Effector memory CD8-positive, alpha-beta T cell (primary cell): ENCODE measurements at places on chromosomes 7 and 10.

GRCh38 chr7:6128205-6128604 is 97.0 kb downstream of the ANKRD61 start:
- no peak for DNase-seq

GRCh38 chr10:35827783-35828182 is 185.7 kb upstream of the FZD8 start:
- DNase-seq: no peak

DNA sequence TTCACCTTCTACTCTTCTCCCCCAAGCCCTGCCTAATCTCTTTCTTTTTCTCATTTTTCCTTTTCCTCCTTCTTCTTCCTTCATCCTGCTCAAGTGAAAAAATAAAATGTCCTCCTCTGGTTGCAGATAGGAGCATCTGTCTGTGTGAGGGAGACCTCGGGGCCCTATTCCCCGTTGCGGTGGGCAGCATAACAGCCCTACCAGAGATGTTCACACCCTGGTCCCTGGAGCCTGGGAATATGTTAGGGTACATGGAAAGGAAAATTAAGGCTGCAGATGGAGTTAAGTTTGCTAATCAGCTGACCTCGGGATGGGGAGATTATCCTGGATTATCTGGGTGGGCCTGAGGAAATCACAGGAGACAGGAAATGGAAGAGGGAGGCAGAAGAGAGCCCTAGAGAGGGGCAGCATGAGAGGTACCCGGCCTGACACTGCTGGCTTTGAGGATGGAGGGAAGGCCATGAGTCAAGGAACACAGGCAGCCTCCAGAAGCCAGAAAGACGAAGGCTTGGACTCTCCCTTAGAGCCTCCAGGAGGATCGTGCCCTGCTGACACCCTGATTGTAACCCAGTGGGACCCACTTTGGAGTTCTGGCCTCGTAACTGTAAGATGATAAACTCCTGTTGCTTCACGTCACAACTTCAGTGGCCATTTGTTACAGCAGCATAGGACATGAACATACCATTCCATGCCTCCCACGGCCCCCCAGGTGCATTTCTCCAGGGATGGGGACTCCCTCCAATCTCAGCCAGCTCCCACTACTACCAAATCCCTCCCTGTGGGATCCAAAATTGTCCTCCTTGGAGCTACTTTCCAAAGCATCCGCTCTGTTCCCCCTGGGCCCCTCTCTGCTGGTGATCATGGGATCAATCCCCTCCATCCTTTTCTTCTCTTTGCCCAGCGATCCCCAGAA is 39.0 kb upstream of the ZMIZ1 start:
- no peak for DNase-seq

DNA sequence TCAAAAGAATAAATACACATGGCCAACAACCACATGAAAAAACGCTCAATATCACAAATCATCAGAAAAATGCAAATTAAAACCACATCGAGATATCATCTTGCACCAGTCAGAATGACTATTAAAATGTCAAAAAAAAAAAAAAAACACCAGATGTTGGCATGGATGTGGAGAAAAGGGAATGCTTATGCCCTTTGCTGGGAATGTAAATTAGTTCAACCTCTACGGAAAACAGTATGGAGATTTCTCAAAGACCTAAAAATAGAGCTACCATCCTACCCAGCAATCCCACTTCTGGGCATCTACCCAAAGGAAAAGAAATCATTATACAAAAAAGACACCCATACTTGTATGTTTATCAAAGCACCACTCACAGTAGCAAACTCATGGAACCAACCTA is 45.0 kb upstream of the DIP2C start:
- no peak for DNase-seq

DNA sequence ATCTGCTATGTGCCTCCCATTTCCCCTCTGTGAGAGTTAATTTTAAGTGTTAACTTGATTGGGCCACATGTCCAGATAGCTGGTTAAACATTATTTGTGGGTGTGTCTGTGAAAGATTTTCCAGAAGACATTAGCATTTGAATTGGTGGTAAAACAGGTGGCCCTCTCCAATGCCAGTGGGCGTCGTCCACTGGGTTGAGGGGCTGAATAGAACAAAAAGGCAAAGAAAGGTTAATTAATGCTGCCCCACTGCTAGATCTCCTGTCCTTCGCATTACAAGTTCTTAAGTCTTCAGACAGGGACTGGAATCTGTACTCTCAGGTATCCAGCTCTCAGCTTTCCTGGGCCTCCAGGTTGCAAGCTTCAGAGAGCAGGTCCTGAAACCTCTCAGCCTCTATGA is 1160.9 kb upstream of the LRRN3 start:
- DNase-seq: no peak

DNA sequence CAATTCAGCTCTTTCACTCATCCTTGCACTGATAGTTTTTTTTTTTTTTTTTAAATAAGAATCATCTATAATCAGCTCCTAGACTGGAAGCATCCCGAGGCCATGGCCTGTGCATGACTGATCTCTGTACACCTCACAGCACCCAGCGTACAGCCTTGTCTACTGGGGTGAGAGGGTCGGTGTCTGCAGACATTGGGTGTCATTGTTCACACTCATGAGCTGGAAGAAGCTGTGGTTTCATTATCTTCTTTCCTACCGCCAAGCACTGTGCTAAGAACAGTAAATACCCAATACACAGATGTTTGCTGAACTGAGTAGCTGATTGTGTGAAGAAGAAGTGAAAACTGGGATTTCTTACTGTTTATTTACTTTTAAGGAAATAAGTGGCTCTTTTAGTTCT is 123.6 kb downstream of the CLEC2L start:
- DNase-seq: no peak

DNA sequence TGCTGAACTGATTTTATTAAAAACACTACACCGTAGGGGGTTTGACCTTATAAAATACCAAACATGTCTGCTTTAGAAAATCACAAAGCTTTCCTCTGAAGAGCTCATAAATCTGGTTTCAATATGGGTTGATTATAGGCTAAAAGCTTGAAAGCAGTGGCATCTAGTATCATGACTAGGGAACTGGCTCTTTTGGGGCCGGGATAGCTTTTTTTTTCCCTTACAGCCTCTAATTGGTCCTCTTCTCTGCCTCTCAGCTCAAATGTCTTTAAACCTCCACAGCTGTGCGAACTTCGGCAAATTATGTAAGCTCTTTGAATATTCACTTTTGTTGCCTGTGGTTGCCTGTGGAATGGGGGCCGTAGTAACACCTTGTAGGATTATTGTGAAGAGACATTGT is 8.4 kb downstream of the BAMBI start:
- DNase-seq: no peak

DNA sequence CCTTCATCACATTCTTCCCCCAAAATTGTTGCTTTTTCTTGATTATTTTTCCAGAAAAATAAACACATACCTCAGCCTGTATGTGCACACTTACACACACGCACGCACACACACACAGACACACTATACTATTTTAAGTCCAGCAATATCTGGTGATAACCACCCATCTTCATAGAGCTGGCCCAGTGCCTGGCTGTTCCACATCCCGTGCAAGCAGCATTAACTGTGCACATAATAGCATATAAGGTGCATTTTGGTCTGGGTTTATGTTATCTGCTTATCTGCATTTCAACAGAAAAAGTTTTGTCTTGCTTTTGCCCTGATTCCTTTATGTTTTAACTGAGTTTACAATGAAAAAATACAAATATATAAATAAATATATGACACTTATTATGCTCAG is 143.1 kb upstream of the KLF6 start:
- DNase-seq: no peak

GRCh38 chr10:79069325-79070080 is 737 bp downstream of the ZMIZ1 start:
- peak; percentile 44 for DNase-seq

DNA sequence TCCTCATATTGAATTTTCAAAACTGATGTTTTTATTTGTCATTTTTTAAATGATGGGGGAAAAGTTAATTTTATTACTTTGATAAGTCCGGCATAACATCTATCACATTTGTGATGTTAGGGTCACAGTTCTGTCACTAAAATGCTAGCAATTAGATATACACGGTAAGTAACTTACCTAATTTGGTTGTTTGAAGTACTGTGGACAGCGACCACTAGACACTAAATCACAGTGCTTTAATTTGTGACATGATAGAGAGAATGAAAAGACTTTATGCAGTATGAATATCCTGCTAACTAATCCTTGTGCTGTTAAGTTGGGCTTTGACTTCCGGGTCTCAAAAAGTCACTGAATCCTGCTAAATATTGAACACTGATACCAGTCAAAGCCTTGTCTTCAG is 857.3 kb upstream of the KCND2 start:
- no peak for DNase-seq

- DNase-seq: no peak
Measured at GRCh38 chr10:98587156-98587837, 140.6 kb upstream of the HPS1 start.

- DNase-seq: no peak
Measured at GRCh38 chr10:20839141-20839540, 58.0 kb downstream of the NEBL start.

DNA sequence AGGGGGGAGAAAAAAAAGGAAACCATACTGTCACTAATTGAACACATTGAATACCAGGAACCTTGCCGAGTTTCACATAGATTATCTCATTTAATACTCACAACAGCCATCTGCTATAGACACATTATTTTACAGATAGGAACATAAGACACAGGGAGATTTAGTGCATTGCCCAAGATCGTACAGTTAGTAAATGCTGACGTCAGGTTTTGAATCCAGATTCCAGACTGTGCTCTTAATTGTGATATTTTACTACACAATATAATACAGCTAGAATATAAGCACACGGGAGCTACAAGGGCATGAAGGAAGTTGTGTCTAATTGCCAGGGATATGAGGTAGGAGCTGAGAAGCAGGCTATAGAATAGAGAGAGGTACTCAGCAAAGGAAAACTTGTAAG is 93.9 kb upstream of the MINDY3 start:
- DNase-seq: no peak

DNA sequence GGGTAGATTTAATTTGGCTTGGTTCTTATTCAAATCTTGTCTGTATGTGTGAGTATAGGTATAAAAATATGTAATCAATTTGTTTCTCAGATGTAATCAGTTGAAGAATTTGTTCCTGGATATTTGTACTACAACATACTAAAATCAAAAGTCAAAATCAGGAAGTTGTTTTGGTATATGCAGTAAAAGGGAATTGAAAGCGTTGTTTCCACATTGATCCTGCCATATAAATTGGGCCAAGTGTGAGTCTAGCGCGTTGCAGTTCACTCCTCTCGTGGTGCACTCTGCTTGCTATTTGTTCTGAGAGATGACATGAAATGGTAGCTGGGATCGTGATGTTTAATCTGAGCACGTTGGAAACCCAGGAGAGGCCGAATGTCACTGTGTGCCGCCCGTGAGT is 55.9 kb downstream of the SHH start:
- DNase-seq: no peak

DNA sequence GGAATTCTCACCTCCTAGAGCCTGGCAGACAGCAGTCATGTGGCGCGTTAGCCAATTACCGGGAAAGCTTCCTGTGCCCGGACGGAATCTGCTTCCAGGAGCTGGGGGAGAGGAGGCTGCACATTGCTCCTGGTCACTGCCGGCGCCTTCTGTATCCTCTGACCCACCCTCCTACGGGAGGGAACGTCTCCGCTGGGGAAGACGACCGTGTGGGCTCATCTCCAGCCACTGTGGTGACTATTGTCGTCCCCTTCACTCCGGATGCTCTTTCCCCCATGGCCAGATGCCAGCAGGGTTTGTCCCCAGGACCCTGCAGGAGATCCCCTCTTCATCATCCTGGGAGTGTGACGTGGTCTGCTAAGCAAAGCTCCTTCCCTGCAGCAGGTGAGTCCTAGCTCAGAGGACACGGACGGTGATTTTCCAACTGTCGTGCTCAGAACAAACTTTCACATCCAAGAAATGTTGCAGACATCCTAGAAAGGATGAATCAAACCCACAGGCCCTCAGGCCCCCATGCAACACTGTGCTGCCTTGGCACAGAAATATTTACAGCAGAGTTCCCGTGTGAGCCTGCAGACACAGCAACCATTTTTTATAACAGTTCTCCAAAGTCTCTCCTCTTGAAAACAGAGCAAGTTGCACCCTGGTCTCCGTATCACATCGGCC is 29.6 kb upstream of the FAM20C start:
- no peak for DNase-seq

DNA sequence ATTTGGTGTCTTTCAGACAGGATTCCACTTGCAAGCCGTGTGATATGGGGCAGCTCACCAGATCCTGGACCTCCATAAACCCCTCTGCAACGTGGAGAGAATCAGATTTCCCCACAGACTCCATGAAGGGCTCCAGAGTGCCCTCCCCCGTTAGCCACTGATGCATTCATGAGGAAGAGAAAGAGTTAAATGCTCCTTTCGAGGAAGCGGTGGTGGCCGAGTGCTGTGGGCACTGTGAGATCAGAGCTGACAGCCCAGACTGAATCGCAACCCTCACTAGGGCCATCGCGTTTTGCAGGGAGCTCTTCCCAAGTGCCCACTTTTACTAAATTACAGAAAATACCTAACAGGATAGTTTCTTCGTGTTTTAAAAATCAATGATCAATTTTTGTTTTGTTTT is 226.3 kb upstream of the ZNF32 start:
- no peak for DNase-seq

- DNase-seq: no peak
Measured at GRCh38 chr7:157926107-157926506, 589.3 kb downstream of the DNAJB6 start.

- DNase-seq: no peak
Measured at GRCh38 chr7:23471106-23471859, 992 bp upstream of the IGF2BP3 start.

DNA sequence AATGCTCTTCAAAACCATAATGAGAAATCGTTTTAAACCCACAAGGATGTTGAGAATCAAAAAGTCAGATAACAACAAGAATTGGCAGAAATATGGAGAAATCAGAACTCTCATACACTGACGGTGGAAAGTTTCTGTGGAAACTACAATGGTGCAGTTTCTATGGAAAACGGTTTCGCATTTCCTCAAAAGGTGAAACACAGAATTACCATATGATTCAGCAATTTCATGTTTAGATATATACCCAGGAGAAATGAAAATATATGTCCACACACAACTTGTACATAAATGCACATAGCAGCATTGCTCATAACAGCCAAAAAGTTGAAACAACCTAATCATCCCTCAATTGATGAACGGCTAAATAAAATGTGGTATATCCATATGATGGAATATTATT is 218.2 kb downstream of the ARL4A start:
- no peak for DNase-seq
